ENCODE measurements at places on chromosomes 11 and 22.

DNA sequence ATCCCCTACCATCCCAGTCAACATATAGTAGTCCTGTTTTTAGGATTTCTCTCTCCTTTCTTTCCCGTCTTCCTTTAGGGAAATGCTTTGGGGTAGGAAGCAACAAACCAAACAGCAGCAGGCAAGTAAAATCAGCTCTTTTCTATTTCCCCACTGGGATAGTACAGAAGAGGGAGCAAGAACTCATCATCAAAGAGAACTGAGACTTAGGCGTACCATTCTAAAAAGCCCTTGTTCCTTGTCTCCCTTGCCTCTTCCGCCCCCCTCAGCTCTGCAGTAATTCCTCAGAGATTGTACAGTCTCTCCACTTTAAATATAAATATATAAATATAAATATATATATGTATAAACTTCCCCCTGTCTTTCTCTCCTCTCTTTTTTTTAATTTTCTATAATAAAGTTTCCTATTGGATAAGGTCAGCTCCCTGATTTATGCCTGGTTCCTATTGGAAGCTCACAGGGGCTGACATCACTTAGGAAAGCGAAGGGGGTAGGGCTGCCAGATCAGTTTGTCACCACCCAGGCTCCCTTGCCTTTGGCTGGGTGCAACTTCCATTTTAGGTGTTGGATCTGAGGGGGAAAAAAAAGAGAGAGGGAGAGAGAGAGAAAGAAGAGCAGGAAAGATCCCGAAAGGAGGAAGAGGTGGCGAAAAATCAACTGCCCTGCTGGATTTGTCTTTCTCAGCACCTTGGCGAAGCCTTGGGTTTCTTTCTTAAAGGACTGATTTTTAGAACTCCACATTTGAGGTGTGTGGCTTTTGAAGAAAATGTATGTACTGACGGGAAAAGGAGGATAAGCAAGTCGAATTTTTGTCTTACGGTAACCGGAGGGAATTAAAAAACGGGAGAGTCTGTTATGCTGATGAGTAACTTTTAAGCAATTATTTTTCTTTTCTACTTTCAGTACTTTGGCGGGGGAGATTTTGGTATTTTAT is at the start of gene CTNND1:
CTNND1 (plus strand) TSS at position 502 of the 934 bp plus-strand sequence. CDS start 29,677 bp downstream, outside the sequence.
- DNase-seq, result peak; percentile 87

DNA sequence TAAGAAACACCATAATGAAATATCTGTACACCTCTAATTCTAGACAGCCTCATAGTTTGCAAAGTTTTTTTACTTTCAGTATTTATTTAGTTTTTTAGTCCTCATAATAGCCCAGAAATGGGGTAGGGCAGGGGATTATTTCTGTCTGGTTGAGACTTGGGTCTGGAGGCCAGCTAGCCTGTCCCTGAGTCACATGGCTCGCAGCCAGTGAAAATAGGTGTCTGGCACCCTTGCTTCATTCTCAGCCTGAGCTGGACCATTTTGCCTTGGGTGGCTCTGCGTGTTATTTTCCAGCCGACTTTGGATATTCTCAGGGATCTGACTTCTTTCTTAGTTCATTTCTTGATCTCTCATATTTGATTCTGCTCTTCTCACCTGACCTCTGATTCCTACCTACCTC is 123.9 kb upstream of the NARS2 start:
- no peak for DNase-seq

DNA sequence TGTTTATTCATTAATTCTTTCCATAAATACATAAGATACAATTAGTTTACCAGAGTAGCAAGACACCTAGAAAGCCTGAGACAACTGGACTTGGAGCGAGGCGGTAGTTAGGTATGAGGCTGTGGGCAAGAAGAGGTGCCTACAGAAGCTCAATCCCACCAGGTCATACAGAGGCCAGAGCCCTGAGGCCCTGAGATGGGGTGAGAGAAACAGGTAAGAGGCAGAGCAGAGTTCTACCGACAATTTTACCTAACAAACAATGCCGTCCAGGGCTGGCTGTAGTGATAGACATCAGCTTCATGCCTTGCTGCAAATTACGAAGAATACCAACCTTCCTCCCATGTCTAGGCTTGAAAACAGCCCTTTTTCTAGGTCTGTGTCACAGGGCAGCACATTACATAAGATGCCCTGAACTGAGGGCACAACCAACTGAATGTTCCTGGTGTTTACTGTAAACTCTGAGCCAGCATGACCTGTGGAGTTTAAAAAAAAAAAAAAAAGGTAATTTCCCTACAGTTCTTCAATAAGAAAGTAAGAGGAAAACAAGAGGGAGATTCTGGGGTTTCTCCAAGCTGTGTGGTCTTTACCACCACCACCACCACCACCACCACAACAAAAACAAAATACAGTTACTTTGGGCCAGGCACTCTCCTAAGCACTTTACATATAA is 105.8 kb downstream of the GAB2 start:
- no peak for DNase-seq

- no peak for DNase-seq
Measured at GRCh38 chr11:93481696-93482095, 61.5 kb downstream of the SMCO4 start.

GRCh38 chr11:14873632-14874031 is 18.4 kb downstream of the CYP2R1 start:
- DNase-seq, result no peak

DNA sequence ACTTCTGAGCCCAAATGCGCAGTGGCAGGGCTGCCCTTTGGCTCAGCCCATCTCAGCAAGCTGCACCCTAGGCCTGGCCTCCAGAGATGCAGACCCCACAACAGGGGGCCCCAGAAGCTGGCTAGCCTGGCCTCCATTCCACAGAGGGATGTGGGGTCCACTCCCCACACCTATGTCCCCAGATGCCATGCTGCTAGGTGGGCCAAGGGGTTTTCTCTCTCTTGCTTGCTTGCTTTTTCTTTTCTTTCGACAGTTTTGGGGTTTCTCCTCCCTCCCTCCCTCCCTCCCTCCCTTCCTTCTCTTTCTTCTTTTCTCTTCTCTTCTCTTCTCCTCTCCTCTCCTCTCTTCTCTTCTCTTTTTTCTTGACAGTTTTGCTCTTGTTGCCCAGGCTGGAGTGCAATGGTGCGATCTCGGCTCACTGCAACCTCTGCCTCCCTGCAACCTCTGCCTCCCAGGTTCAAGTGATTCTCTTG is 9.6 kb downstream of the SCARF2 start:
- no peak for DNase-seq

DNA sequence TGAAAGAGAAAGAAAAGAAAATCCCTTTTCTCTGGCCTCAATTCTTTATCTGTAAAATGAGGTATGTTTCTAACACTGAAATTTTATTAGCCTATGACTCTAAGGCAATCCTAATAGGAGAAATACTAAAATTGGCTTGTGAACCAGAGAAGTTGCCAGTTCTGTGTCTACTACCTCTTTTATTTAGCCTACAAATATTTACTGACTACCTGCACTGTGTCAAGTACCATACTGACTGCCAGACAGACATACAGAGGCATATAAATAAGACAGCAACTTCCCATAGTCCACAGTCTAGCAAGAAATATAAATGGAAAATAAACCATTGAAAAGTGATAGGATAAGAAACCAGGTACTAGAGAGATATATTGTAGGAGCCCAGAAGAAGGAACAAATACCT is 2.4 kb upstream of the SOX6 start:
- DNase-seq, result no peak

GRCh38 chr11:93738647-93739081 is 2.6 kb downstream of the TAF1D start:
- no peak for DNase-seq

GRCh38 chr22:49738006-49738405 is 89.7 kb downstream of the BRD1 start:
- DNase-seq, result no peak

DNA sequence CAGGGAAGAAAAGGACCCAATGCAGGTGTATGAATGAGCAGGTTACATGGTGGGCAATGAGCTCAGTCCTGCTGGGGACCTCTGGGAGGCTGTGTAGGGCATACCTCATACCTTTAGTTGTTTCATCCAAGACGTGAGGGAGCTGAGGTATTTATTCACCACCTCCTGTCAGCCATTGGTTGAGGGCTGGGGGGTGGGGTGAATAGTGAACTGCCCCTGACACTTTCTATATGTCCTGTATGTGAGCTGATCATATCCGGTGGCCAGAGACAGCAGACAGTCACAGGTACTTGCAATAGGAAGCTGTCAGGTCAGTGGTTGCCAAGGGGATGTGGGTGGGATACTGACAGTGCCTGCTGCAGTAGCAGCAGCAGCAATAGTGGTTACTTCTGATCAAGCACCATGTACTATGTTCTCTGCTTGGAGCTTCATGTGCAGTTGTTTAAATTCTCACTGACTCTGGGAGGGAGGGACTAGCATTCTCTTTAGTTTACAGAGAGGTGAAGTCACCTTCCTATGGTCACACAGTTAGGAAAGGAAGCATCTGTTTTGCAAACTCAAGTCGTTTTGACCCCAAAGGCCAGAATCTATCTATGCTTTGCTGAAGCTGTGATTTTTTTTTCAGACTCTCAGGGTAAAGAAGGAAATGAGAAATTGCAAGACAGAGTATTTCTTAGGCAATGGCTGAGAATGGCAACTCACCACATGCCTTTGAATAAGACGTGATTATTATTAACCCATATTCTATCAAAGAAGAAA is 54.0 kb downstream of the MIAT start:
- peak; percentile 45 for DNase-seq

DNA sequence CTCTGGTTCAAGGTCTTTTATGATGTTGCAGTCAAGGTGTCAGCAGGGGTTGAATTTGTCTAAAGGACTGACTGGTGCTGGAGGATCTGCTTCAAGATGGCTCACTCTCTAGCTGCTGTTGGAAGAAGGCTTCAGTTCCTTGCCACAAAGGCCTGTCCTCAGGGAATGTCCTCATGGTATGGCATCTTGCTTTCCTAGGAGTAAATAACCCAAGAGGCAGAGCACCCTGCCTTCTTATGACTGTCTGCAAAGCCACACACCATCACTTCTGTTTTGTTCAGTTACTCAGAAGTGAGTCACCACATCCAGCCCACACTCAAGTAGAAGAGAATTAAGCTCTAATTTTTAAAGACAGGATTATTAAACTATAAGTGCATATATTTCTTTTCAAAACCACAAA is 45.2 kb downstream of the PLAAT5 start:
- DNase-seq, result no peak

- peak; percentile 39 for DNase-seq
Measured at GRCh38 chr22:38504731-38505540, 1.2 kb downstream of the DDX17 start.

DNA sequence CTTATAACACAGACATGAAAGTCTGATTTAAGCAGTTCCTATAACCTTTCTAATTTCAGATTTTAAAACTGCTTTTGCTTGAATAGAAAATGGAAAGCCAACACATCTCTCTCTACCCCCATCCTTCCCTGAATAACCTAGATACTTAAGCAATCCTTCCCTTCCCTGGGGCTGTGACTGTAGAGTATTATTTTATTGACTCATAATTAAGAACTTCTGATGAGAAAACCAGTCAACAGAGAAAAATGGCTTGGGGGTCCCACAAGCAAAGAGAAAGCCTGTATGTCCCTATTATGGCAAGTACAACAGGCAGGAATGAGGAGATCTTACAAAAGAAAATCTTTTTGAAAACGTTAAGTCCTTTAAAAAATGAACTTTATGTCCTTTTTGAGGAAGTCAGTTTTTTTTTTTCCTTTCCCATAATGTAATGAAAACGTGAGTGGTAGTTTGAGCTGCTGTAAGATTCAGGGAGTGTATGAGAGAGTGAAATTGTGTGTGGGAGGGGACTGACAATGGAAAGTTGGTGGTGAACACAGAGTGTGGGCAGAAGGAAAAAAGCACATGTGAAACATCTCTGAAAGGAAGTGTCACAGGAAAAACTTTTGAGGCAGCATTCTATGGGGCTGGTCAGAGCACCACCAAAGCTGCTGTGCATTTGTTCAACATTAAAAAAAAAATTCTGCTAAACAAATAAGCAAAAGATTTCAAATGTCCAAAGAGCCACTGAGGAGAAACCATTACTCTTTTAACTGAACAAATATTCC is 154.6 kb downstream of the MAML2 start:
- DNase-seq, result peak; percentile 35

- peak; percentile 70 for DNase-seq
Measured at GRCh38 chr11:72223615-72224563, 678 bp upstream of the INPPL1 start.

DNA sequence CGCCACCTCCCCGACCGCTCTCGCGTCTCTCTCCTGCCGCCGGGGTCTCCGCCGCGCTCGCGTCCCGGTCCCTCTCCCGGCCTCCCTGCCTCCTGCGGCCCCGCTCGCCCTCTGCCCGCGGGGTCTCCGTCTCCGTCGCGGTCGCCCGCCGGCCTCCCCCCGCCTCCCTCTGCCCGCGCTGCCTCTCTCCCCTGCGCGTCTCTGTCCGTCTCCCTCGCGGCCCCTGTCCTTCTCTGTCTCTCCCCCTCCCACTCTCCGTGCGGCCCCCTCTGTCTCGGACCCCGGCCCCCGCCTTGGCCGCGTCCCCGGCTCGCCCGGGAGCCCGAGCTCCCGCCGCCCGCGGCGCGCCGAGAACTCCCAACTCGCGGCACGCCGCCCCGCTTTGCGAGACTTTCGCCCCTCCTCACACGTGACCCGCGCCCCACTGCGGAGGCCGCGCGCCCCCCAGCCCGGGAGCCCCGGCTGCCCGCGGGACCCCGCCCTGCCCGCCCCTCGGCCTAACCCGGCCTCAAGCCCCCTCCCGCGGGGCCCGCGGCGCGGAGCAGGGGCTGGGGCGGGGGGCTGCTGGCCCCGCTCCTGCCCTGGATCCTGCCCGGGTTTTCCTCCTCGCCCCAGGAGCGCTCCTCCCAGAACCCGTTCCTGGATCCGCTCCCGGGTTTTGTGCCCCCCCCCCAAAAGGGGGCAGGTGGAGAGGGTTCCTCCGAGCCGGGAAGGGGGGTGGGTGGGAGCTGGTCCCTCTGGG is 702 bp upstream of the KCNJ4 start:
- DNase-seq, result no peak

- no peak for DNase-seq
Measured at GRCh38 chr11:37595845-37596244, 997.8 kb upstream of the RAG2 start.

- no peak for DNase-seq
Measured at GRCh38 chr11:35951680-35952079, 7.8 kb downstream of the LDLRAD3 start.

DNA sequence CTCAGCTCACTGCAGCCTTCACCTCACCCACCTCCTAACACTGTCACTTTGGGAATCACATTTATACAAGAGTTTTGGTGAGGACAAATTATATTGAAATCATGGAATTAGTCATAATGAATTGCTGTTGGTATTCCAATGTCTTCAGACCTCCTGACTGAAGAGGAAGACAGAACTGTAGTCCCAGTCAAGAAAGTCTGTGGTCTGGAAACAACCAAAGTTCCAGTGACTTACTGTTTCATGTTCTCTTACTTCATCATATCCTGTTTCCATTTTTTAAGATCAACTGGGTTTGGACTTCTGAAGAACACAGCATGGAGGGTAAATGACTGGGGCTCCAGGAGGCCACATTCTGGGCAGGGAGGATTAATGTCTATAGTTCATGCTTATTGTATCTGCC is 43.0 kb upstream of the HIPK3 start:
- DNase-seq, result no peak

GRCh38 chr11:73652856-73653559 is 6.6 kb downstream of the PLEKHB1 start:
- DNase-seq, result no peak

GRCh38 chr11:72863091-72863490 is 48.9 kb downstream of the ATG16L2 start:
- no peak for DNase-seq

GRCh38 chr11:123392431-123392830 is 37.6 kb upstream of the GRAMD1B start:
- no peak for DNase-seq
